ENCODE measurements at places on chromosomes 16 and 17.

GRCh38 chr17:17824119-17824782 lies 12.5 kb downstream of the SREBF1 start:
- DNase-seq, result peak; percentile 60

DNA sequence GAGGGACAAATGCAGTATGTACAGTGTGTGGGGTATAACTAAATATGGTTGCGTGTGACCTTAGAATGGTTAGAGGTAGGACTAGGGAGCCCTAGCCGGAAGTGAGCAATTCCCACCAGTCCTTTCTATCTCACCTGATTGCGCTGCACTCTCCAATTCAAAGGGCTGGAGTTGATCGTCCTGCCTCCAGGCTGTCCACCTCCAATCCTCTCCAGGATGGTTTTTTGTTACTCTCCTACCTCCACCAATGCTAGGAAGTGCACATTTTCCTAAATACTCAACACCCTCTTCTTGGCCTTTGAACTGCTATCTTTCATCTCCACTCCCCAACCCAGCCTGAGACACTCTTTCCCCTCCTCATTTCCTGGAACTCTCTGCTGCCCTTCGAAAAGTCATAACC lies 181.7 kb upstream of the ASIC2 start:
- no peak for DNase-seq

DNA sequence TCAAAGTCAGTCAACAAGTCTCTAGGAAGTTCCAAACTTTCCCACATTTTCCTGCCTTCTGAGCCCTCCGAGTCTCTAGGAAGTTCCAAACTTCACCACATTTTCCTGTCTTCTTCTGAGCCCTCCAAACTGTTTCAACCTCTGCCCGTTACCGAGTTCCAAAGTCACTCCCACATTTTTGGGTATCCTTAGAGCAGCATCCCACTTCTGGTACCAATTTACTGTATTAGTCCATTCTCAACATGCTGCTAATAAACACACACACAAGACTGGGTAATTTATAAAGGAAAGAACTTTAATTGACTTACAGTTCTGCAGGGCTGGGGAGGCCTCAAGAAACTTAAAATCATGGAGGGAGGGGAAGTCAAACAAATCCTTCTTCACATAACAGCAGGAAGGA lies 169.0 kb upstream of the HS3ST3A1 start:
- DNase-seq, result no peak

GRCh38 chr16:28602529-28602928 lies 5.7 kb upstream of the SULT1A2 start:
- DNase-seq, result no peak

GRCh38 chr17:56602292-56603130 lies 9.0 kb downstream of the NOG start:
- no peak for DNase-seq

GRCh38 chr16:16067127-16067526 lies 117.7 kb downstream of the ABCC1 start:
- DNase-seq, result no peak

DNA sequence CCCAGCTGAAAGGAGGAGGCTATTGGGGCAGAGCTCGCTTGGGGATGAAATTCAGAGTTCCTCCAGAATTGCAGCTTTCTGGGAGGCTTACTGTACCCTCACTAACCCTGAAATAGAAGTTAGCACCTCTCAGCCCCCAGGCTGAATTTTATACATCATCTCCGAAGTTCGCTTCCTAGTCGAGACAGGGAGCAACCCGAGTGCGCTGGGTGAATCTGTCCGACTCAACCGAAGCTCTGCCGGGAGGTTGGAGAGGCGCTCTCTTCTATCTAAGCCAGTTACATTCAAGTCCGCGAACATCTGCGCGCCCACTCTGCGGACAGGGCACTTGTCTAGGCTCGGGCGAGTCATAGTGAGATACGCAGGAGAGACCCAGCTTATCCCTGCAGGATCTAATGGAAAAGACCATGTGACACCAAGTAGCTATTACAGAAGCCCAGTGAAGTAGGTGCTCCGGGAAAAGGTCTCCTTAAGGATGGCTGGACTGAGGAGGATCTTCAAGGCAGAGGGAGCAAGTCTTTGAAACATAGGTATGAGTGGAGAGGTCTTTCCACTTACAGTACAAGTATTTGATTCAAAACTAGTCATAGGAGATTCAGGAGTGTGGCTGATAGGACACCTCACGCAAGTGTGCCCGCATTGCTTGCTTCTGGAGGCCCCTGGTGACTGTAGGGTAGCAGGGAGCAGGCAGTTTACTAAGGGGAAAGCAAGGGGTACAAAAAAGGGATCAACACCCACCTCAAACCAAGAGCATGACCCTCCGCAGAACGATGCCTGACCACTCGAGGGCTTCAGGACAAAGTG lies 646 bp upstream of the HES7 start:
- peak; percentile 81 for DNase-seq

- DNase-seq, result no peak
These were observed 240 bp downstream of the WBP2 start for GRCh38 chr17:75854881-75855309.

DNA sequence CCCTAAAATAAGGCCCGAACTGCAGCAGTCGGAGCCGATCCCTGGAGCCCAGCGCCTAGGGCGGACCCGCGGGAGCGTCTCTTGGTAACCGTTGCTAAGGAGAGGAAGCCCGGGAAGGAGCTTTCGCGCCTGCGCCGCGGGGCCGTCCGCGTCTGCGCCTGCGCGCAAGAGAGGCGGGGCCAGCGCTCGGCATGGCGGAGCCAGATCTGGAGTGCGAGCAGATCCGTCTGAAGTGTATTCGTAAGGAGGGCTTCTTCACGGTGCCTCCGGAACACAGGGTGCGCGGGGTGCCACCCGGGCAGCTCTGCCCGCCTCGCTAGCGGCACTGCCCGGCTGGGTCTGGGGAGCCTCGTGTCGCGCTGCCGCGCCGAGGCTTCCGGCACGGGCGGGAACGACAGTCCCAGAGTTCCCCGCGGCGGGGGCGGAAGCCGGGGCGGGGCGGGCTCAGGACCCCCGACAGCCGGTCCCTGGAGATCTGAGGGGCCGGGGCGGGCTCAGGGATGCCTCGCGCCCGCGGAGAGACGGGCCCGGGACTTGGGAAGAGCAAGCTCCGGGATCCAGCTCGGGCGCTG lies at the start of gene CDK10:
Gene CDK10, plus strand, starts transcription at position 170 of the 572 bp plus-strand sequence. Its CDS starts 22 bp downstream, at position 192.
- peak; percentile 91 for DNase-seq

DNA sequence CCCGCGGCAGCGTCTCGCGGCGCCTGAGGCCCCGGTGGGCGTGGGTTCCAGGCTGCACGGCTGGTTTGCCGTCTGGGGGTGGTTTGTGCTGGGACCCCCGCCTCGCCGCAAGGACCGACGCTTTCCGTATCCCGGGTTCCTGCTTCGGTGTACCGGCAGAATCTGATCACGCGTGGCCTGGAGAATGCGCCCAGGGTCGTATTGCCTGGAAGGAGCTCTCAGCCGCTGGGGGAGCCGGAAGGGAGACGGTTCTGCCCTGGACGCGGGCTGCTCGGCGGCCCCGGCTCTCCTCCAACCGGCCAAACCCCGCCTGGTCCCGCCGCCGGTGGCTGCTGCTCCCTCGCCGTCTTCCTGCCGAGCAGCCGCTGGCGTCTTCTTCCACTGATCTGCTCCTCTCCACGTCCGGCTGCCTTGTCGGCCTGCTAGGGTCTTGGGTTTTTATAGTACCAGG lies 39.8 kb downstream of the ZNF778 start:
- peak; percentile 62 for DNase-seq

DNA sequence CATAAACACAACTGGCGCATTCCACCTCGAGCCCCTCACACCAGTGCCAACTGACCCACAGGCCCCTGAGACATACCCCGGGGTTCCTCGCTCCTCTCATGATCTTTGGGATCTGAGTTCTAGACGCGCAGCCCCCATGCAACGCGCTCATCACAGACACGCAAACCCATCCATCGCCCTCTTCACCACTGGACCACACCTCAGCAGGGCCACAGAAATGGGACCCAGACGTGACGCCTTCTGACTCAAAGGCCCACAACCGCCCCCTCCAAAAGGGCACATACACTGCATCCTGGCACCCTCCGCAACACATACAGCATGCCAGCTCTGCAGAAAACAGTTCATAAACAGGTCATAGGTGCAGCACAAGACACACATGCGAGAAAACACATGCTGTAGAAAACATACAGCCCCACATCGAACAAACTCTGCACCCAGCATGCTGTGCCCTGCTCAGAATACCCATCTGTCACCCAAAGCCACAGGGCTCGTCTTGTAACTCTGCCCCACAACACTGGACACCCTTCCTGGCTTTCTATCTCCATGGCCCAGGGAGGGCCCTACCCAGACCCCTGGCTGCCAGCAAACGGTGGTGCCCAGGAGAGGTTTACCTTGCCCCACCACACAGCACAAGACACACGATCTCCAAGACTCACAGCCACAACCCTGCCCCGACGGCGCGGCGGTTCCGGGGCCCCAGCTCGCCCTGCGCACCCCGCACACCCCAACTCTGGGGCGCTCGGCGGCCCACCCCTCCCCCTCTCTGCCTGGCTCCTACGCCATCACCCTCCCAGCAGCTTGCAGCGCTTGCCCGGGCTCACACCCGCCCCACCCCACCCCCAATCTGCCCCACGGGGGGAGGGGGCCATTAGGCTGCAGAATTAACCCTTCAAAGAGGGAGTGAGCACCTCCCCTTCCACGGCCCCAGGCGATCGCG lies 887 bp downstream of the ZBTB4 start:
- DNase-seq, result peak; percentile 58

- DNase-seq, result no peak
These were observed 28.5 kb downstream of the VAC14 start for GRCh38 chr16:70772493-70772892.

- DNase-seq, result no peak
These were observed 1337.5 kb upstream of the CDH8 start for GRCh38 chr16:63373744-63374143.

DNA sequence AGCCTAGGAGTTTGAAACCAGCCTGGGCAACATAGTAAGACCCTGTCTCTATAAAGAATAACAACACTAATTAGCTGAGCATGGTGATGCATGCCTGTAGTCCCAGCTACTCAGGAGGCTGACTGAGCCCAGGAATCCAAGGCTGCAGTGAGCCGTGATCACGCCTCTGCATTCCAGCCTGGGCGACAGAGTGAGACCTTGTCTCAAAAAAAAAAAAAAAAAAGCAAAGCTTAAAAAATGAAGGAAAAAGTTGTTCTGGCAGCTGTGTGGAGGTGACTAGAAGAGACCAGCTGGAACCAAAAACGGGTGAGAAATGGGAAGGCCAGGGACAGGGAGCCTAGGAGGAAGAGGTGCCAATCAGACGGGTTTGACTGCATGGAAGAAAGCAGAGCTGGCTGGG lies 4.2 kb downstream of the BCL7C start:
- no peak for DNase-seq

DNA sequence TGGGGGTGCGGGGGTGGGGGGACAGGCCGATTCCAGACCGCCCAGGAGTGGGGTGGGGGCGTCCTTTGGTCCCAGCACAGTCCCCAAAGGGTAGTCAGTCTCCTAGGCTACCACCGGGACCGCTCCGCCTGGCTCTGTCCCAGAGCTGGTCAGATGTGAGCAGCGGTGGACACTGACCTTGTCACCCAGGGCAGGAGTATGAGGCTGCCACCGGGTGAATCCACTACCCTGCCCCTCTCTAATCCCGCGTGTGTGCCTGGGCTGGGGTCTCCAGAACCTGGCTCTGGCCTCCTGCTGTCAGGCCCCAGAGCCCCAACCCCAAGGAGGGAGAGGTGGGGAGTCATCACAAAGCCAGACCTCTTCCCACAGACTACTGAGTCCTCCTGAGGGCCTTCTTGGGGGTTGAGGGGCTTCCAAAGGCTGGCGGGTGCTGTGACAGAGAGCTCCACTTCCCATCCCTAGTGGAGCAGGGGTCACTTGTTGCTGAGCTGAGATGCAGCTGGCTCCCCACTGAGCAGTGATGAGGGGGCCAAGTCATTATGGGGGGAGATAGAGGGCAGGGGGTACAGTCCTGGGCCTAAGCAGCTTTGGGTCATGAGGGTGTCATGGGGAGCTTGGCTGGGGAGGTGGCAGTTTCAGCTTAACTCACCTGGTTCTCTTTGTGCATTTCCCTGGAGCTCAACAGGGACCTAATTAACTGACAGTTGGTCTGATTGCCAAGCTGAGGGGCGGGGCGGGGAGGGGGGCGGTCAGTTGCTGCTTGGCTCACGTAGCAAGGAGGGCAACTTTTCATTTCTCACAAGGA lies 1.2 kb downstream of the PPP1R1B start:
- DNase-seq, result no peak

DNA sequence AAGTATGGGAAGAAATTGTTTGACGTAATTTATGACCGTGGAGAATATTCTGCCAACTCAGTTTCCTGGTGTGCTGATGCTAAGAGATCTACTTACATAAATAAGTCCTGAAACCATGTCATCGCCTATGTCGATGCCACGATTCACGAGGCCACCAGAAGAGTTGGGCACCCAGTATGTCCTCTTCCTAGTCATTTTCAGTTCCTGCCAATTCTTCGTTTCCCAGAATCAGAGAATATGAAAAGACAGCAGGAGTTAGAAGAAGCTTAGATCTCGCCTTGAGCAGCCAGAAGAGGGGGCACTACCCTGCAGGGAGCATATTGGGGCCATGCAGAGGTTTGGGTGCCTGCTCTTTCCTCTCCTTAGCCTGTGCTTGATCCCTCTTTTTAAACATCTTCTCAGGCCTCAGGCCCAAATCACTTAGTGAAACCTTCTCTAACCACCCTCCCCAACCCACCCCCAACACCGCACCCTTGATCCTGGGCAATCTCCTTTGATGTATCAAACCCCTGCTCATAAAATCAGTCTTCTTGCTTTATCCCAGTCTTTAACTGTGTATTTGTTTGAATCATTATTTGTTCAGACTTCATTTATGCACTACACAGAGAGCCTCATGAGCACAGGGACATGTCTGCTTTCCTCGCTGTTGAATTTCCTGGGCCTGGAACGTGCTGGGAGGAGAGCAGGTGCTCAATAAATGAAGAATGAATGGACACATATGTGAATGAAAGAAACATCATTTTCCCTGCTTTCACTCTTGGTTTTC lies 12.2 kb upstream of the LONP2 start:
- peak; percentile 43 for DNase-seq

DNA sequence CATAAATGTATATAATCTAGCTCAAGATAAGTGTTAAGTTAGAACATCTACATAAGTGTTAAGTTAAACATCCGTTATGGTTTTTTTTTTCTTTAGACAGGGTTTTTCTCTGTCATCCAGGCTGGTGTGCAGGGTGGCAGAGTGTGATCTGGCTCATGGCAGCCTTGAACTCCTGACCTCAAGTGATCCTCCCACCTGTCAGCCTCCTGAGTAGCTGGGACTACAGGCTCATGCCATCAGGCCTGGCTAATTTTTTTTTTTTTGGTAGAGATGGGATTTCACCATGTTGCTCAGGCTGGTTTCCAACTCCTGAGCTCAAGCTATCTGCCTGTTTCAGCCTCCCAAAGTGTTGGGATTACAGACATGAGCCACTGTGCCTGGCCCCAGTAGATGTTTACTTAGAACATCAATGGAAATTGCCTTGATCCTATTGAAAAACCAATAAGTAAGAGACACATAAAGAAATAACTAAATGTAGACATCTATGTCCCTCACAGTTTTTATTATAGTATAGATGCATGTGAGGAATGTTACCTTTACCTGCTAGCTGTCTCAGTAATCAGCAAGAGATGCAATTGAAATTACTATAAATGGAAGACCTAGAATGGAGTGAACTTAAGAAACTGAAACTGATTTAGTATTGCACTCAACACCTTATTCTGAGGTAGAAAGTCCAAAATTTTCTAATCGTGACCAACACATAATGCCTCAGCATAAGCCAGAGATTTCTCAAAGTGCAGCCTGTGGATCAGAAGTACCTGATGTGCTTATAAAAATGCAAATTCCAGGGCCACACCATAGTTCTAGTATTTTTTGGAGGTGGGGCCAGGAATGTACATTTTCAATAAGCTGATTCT lies 5.5 kb upstream of the FAM20A start:
- no peak for DNase-seq

GRCh38 chr17:4786106-4786511 lies at the start of gene VMO1:
Gene VMO1 (minus strand): TSS chr17:4786364. CDS start chr17:4786352, 12 bp downstream.
- peak; percentile 45 for DNase-seq

- peak; percentile 54 for DNase-seq
These were observed 28.0 kb downstream of the CUEDC1 start for GRCh38 chr17:57927048-57927723.

Measured in DMS53 (cell line).